ENCODE measurements at places on chromosomes 7 and 10.

GRCh38 chr10:101297901-101298486 is 56.0 kb upstream of the BTRC start:
- DNase-seq, result peak; percentile 63

- peak; percentile 74 for DNase-seq
Observed at GRCh38 chr10:69089638-69090599, 2.0 kb downstream of the SRGN start.

DNA sequence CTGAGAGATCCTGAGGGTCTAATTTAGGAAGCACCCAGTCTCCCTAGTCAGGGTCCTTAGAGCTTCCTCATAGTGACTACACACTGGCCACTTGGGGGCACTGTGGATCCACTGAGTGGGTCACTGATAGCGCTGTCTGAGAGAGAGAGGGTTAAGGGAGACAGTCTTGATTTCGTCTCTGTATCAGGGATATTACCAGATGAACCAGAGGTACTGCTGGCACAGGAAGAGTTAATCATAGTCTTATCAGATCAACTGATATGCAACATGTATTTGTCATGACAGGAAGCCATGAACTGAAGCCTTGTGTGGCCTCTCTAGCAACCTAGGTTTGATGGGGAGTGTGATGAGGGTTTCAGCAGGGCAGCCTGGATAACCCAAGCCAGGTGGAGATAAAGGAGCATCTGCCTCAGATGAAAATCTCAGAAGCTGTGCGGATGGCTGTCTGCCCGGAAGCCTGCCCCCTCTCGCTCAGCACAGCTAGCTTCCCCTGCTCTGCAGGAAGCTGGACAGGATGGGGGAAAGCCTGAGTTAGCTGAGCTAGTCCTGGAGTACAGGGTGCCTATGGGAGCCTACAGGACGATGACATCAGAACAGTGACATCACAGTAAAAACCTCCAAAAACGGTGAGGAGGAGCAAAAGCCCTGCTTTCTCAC is 214.0 kb upstream of the PRSS1 start:
- peak; percentile 64 for DNase-seq

DNA sequence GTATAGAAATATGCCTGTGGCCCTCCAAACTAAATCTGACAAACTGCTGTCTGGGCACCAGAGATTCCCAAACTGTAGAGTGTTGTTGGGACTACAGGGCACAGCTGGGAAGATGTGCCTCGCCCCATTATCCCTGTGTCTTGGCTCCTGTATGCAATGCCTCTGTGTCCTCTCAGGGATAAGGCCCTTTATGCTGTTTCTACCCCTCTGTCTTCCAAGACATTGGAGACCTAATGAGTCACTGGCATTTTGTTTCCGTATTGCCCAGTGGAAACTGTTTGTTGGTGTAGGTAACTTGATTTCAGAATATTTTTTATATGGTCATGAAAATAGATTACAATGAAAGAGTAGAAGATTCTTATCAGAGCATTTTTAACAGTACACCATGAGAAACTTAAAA is 183.2 kb downstream of the GLI3 start:
- no peak for DNase-seq

DNA sequence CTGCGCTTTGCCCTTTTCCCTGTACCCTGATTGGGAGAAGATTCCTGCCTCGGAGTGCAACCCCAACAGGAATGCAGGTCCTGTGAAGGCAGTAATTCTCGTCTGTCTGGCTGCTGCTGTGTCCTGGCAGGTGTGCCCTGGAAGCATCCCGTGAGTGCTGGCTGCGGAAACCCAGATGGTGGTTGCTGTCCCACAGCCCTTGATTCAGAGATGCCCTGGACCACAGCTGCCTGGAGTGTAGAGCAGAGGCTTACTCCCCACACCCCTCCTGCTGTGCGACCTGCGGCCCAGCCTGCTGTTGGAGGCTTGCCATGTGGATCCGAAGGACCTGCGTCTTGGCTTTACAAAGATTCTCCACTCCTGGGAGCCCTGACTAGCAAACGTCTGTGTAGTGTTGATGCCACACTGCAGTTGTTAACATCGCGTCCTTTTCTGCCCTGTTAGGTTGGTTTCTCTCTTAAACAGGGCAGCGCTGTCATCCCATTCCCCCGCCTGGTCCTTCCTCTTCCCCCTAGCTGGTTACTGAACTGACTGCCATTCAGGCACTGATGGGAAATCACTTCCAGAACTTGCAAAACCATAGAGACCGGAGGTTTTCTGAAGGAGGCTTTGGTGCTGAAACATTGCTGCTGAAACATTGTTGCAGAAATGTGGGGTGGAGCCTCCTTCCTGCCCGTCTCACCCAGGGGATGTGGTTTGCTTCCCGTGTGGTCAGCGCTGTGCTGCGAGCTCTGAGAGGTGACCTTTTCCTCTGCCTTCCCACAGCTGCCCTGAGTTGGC is 53.3 kb downstream of the DNAJB6 start:
- DNase-seq, result peak; percentile 26

All from CD4-positive, alpha-beta T cell treated with Interleukin-6 at 100 ng/mL for 8 hours (primary cell).